Thoracic aorta (tissue), 2 donors: ENCODE measurements at places on chromosomes 3 and 15.

DNA sequence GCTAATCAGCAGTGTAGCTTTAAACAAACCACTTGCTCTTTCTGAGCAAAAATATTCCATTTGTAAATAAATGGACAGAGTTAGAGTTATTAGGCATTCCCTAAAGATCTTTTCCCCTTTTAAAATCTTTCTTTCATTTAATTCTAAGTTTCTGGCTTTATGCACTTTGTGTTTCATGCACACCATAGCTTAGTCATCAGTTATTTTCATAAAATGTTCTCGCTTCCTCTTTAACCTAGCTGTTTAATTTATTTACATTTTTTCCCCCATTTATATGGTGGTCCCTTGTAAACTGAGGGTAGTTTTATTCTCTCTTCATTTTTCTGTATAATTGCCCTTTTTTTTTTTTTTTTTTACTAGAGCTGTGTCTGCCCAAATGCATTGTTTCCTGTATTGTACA lies 315.0 kb upstream of the LRRFIP2 start:
- no peak for DNase-seq
- H3K27ac ChIP-seq, result no peak overlapping the region
- H3K4me3 ChIP-seq, result no peak overlapping the region
- peaks cover 6% of the 10 kb centered on the region for H3K36me3 ChIP-seq

DNA sequence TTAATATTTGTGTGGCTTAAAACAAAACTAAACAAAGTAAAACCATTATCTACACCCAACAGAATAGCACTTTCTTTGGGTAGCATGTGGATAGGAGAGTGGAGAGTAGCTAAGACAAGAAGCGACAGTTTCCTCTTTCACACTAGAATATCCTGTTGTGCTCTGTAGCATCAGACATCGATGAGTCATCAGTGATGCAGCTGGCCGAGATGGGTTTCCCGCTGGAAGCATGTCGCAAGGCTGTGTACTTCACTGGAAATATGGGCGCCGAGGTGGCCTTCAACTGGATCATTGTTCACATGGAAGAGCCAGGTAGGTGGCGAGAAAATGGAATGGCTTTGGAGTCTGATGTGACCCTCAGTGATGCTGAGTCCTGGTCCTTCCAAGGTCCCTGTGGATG lies 108.1 kb downstream of the USP13 start:
- H3K36me3 ChIP-seq, result peaks cover 11% of the 10 kb centered on the region
- DNase-seq, result no peak
- no peaks in the 10 kb centered on the region for H3K4me1 ChIP-seq
- no peaks in the 10 kb centered on the region for H3K27me3 ChIP-seq

- H3K36me3 ChIP-seq, result no peaks in the 10 kb centered on the region
- no peaks in the 10 kb centered on the region for H3K27me3 ChIP-seq
- no peak overlapping the region for H3K27ac ChIP-seq
These were observed 1261.6 kb upstream of the GBE1 start for GRCh38 chr3:83023086-83023485.

DNA sequence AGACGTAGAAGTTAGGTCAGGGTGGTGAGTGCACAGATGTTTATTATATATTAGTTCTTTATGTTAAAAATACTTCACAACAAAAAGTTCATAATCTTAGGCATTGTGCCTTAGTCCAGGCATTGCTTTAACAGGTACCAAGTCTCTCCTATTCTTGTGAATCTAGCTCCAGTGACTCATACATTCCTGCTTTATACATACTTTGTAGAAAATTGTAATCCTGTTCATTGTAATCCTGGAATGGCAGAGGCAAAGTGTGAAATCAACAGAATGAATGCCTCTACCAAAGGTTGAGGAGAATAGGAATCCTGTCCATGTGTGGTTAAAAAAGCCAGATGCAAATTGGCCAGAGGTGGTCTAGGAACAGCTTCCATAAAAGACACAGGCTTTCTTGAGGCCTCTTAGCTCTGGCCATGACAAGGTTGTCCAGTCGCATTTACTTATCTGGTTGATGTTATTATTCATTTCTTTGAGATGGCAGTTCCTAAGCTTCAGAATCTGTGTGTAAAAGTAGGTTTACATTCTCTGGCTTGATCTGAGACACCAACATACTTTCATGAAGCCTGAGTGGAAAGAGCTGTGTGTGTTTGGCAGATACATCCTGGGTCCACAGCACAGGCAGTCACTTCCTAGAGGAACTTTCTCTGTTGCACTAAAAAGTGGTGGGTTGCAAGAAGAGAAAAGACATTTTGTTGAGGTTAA lies 109.0 kb downstream of the CDIN1 start:
- H3K27ac ChIP-seq, result no peak overlapping the region
- H3K4me1 ChIP-seq, result no peaks in the 10 kb centered on the region
- no peaks in the 10 kb centered on the region for H3K27me3 ChIP-seq
- H3K4me3 ChIP-seq, result no peak overlapping the region

DNA sequence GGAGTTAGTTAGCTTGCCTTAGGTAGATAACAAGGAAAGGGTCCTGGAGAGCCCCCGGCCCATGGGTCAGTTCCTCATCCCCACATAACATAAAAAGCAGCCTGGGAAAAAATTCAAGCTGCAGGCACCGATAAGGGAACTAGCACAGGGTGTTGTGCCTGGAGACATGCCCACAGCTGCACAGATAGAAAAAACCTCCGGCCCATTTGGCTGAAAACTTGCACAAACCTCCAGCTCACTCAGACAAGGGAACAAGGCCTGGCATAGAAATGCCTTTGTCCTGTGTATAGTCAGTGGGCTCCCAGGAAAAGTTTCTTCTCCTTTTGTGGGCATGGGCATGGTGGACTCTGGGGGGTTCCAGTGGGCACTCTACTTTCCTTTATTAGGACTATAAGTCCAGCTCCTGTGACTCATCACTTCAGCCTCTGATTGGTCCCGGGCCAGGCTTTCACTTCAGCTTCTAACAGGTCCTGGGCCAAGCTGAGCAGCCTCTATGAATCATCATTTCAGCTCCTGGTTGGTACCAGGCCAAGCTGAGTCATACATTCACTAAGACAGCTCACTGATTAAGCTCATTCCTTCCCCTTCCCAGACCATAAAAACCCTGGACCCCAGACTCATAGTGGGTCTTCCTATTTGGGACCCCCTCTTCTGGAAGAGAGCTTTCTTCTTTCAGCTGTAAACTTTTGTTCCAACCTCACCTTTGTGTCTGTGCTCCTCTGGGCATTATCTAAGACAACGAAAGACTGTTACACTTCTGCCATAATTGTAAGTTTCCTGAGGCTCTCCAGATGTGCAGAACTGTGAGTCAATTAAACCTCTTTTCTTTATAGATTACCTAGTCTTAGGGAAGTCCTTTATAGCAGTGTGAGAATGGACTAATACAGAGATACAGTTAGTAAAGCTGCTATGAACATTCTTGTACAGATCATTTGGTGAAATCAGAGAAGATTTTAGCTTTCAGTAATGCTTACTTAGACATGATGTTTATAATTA lies 348.0 kb upstream of the DPPA4 start:
- H3K4me1 ChIP-seq, result peaks cover 18% of the 10 kb centered on the region
- H3K4me3 ChIP-seq, result peak overlapping the region; percentile 35
- no peaks in the 10 kb centered on the region for H3K36me3 ChIP-seq
- H3K27me3 ChIP-seq, result no peaks in the 10 kb centered on the region
- peak overlapping the region; percentile 87 for H3K27ac ChIP-seq
- peak; percentile 95 for DNase-seq

- H3K27ac ChIP-seq, result no peak overlapping the region
- no peaks in the 10 kb centered on the region for H3K27me3 ChIP-seq
- no peak for DNase-seq
These were observed 24.3 kb upstream of the MASP1 start for GRCh38 chr3:187315872-187316271.

GRCh38 chr3:129608087-129608935 lies 1.8 kb upstream of the PLXND1 start:
- H3K27ac ChIP-seq, result peak overlapping the region; percentile 94
- H3K27me3 ChIP-seq, result no peaks in the 10 kb centered on the region
- DNase-seq, result no peak
- H3K4me3 ChIP-seq, result no peak overlapping the region
- no peaks in the 10 kb centered on the region for H3K36me3 ChIP-seq

DNA sequence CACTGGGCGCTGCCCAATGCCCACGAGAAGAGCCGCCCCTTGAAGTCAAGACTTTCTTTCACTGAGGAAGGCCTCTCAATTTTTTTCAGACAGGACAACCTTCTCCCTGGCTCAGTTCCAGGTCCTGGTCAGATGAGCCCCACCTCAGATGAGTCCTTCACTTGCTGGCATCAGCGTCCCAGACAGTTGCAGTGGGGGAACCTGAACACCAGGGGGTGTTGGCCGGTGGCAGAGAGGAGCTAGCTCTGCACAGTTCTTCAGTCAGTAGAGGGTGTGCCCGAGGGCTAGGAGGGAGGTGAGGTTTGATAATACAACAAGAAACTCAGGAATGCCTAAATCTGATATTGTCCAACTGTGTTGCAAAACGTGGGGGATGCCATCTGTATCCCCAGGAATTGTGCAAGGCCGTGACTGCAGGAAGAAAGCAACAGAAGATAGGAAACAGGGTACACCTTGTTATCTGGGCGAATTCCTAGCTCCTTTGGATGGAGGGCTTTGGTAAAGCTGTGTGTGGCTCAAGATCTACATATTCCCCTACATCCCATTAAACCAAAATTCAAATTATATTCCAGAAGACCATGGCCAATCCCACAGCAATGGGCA lies 34.3 kb downstream of the CCR3 start:
- H3K27me3 ChIP-seq, result no peaks in the 10 kb centered on the region
- no peak for DNase-seq
- no peak overlapping the region for H3K4me3 ChIP-seq
- H3K36me3 ChIP-seq, result no peaks in the 10 kb centered on the region

DNA sequence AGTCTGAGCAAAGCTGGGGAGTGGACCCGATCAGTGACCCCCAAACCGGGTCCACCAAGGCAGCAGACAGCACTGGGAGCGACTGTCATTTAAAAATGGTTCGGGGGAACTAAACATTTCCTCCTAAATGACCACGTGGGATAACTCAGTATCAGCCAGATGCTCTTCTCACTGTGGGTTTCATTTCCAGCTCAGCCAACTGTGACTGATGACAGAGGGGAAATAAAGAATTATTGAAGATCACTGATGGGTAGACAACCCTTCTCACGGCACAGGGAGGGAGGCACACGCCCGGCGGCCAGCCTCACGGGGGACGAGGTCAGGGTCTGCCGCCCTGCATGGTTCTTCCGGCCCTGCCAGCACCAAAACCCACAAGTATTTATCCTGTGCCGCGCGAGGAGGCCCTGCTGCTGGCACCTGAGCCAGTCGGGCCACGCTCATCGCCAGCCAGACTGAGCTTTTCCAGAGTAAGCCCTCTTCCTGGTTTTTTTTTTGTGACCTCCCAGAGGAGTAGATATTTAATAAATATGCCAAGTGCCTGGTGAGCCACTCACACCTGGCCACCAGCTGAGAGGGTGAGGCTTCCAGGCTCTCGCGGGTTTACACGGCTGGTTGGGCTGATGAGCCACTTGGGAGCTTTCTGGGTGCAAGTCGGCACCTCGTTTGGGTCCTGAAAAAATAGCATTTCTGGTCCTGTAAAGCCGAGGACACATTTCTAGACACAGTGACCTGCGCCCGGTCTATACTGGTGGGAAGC lies 6.2 kb downstream of the MELTF start:
- no peak overlapping the region for H3K27ac ChIP-seq
- no peaks in the 10 kb centered on the region for H3K4me1 ChIP-seq
- no peaks in the 10 kb centered on the region for H3K27me3 ChIP-seq
- H3K4me3 ChIP-seq, result no peak overlapping the region
- H3K36me3 ChIP-seq, result no peaks in the 10 kb centered on the region

DNA sequence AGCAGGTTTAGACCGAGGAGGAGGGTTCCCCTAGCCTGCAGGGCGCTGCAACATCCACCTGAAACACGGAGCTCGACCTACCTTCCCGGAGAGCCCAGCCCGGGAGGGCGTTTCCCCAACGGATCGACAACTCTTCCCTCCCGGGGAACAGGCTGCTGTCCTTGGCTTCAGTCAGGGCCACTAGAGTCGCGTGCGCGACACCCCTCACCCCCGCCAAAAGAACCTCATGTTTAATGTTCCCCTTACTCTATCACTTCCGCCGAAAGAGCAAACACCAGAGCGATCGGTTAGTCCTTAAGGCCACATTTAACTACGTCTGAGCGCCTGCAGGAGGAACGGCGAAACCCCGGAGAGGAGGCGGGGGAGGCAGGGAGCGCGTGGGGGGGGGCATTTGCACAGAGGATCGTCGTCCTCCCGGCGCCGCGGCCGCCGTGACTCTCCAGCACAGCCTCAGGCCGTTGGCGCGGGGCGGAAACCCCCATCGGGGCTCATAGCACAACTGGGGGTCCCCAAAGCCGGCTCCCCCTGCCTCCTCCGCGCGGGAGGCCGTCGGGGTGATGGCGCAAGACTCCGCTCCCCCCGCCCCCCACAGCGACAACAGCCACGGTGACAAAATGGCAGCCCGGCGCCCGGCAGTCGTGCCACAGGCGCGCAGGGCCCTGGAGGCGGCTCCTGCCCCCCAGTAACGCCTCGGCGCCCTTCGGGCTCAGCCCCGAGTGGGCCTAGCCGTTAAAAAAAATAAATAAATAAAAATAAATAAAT lies 3.2 kb downstream of the ANP32A start:
- H3K27ac ChIP-seq, result peak overlapping the region; percentile 99
- no peak for DNase-seq
- peak overlapping the region; percentile 98 for H3K4me3 ChIP-seq
- no peaks in the 10 kb centered on the region for H3K36me3 ChIP-seq
- peaks cover 45% of the 10 kb centered on the region for H3K4me1 ChIP-seq
- no peaks in the 10 kb centered on the region for H3K27me3 ChIP-seq

GRCh38 chr3:172315401-172316091 lies 132.7 kb downstream of the GHSR start:
- H3K4me1 ChIP-seq, result peaks cover 59% of the 10 kb centered on the region
- peaks cover 8% of the 10 kb centered on the region for H3K36me3 ChIP-seq
- DNase-seq, result no peak
- no peaks in the 10 kb centered on the region for H3K27me3 ChIP-seq

- H3K27me3 ChIP-seq, result no peaks in the 10 kb centered on the region
- peaks cover 22% of the 10 kb centered on the region for H3K4me1 ChIP-seq
- peaks cover 2% of the 10 kb centered on the region for H3K36me3 ChIP-seq
- no peak overlapping the region for H3K4me3 ChIP-seq
- no peak overlapping the region for H3K27ac ChIP-seq
- no peak for DNase-seq
These were observed 6.2 kb downstream of the UBE2E1 start for GRCh38 chr3:23811919-23812318.

DNA sequence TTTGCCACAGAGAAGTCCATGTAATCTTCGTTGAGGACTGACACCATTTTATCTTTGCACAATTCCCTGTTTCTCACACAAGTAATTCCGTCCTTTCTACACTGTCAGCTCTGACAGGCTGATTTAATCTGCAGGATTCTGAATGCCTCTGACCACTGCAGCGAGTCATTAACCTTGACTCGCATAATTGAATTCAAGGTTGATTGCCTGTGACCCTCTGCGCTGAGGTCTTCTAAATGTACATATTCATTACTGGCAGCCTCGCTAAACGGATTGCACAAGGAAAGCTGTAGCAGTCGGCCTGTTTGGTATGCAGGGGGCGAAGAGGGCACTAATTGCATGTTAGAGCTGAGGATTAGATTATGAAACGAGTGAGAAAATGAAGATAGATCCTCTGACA lies 147.8 kb downstream of the SHOX2 start:
- DNase-seq, result no peak
- H3K27ac ChIP-seq, result no peak overlapping the region
- H3K27me3 ChIP-seq, result no peaks in the 10 kb centered on the region
- no peaks in the 10 kb centered on the region for H3K4me1 ChIP-seq
- H3K36me3 ChIP-seq, result no peaks in the 10 kb centered on the region
